ENCODE measurements at places on chromosomes 7 and 10. TPM values are rescaled to one million over a fixed set of nuclear protein-coding genes. Genes with fewer than 3 reads are reported as not detected.

DPYSL4 gene
- total RNA-seq = 0.26 TPM

CRHR2 gene
- total RNA-seq = not detected

DNA sequence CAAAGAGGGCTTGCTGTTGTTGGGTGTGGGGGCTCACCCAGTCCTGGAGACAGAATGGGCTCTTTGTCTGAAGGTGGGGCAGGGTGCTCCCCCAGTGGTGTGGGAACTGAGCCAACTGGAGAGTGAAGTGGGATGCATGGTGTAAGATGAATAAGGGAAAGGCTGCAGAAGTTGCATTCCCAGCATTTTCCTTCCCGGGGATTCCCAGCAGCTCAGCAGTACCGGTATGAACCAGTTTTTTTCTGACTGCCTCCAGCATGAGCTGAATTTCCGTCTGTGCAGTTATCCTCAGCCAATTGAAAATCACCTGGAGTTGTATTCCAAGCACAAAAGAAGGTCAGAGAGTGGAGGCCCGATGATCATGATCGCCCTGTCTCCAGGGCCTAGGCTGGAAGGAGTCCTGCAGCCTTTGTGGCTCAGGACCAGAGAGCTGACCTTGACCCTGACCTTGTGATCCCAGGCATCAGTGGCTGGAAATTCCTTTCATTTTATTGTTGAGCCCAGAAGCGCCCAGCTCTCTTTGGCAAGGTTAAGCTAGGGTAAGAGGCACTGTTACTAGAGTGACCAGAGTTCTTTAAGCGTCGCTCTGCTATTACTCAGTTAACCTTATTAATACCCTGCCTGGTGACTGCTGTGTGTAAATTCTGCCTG is 33.4 kb downstream of the OGDH start:
- no peak overlapping the region for H3K4me3 ChIP-seq
- peak; percentile 93 for DNase-seq
- H3K27ac ChIP-seq = peak overlapping the region; percentile 94
- H3K36me3 ChIP-seq = peaks cover 1% of the 10 kb centered on the region
- peaks cover 26% of the 10 kb centered on the region for H3K4me1 ChIP-seq
- H3K27me3 ChIP-seq = no peaks in the 10 kb centered on the region

PSPH gene
- total RNA-seq = 74.3 TPM

TUBB8 gene
- not detected for total RNA-seq

- no peak for DNase-seq
- no peaks in the 10 kb centered on the region for H3K36me3 ChIP-seq
- no peak overlapping the region for H3K27ac ChIP-seq
- H3K27me3 ChIP-seq = peaks cover 12% of the 10 kb centered on the region
- no peak overlapping the region for H3K4me3 ChIP-seq
These were observed 20.3 kb downstream of the GPRIN2 start for GRCh38 chr10:46536171-46536570.

DNA sequence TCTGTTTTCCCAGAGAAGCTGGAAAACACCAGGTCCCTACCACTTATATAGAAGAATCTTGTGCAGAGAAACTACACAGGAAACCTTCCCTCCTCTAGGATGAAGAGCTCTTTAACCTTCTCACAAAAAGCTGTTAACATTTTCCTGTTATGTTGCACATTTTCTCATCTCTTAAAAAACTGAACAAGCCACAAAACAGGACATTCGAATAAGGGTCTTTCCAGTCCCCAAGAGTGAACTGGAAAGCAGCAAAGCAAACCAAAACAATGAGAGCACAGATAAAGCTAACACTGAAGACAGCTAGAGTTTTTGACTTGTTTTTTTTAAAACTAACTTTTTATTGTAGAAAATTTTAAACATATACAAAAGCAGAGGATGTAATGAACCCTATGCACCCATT is 82.7 kb downstream of the RNF216 start:
- no peaks in the 10 kb centered on the region for H3K27me3 ChIP-seq
- no peak overlapping the region for H3K4me3 ChIP-seq
- no peak overlapping the region for H3K27ac ChIP-seq
- H3K36me3 ChIP-seq = peaks cover 3% of the 10 kb centered on the region

- H3K27ac ChIP-seq = no peak overlapping the region
- H3K4me1 ChIP-seq = no peaks in the 10 kb centered on the region
- DNase-seq = no peak
- H3K36me3 ChIP-seq = no peaks in the 10 kb centered on the region
- H3K27me3 ChIP-seq = peaks cover 7% of the 10 kb centered on the region
These were observed 41.7 kb upstream of the OPALIN start for GRCh38 chr10:96400465-96400864.

GRCh38 chr10:4742217-4742616 is 83.8 kb upstream of the AKR1E2 start:
- no peaks in the 10 kb centered on the region for H3K4me1 ChIP-seq
- no peaks in the 10 kb centered on the region for H3K27me3 ChIP-seq
- no peak overlapping the region for H3K4me3 ChIP-seq
- DNase-seq = no peak
- no peaks in the 10 kb centered on the region for H3K36me3 ChIP-seq

DNA sequence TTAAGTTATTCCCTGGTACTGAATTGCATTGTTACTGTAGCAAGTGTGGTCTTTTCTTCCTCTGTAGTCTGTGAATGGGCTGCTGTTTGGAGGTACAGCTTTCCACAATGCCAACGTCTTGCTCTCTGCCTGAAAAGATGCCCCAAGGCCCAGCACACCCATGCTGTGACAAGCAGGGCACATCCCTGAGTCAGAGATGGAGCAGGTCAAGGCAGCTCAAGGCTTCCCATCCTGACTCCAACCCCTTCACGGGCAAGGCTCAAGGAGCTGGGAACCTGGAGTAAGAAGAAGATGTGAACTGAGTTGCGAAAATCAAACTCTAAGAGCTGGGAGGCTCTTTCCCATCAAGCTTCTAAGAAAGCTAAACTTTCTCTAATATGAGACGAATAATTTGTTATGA is 27.2 kb downstream of the SVIL start:
- H3K27me3 ChIP-seq = no peaks in the 10 kb centered on the region
- no peaks in the 10 kb centered on the region for H3K36me3 ChIP-seq
- no peaks in the 10 kb centered on the region for H3K4me1 ChIP-seq
- H3K4me3 ChIP-seq = no peak overlapping the region
- DNase-seq = no peak

DNA sequence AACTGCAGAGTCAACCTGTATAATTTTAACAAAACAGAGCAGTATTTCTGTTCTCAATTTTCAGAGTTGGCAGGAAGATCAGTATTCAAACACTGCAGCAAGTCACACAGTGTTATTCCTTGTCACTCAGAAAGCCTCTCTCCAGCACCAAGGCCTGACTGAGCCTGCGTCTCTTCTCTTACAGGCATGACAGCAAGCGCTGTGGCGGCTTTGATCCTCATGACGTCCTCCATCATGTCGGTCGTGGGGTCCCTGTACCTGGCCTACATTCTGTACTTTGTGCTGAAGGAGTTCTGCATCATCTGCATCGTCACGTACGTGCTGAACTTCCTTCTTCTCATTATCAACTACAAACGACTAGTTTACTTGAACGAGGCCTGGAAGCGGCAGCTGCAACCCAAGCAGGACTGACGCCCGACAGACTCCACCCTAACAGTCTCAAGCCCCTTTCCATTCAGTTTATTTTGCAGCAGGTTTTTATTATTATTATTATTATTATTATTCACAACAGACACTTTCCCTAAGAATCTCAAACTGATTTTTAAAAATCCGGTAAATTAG is 28.0 kb downstream of the GUSB start:
- no peak overlapping the region for H3K4me3 ChIP-seq
- no peak for DNase-seq
- no peaks in the 10 kb centered on the region for H3K4me1 ChIP-seq

CYP2E1 gene
- total RNA-seq = 0.50 TPM

DNA sequence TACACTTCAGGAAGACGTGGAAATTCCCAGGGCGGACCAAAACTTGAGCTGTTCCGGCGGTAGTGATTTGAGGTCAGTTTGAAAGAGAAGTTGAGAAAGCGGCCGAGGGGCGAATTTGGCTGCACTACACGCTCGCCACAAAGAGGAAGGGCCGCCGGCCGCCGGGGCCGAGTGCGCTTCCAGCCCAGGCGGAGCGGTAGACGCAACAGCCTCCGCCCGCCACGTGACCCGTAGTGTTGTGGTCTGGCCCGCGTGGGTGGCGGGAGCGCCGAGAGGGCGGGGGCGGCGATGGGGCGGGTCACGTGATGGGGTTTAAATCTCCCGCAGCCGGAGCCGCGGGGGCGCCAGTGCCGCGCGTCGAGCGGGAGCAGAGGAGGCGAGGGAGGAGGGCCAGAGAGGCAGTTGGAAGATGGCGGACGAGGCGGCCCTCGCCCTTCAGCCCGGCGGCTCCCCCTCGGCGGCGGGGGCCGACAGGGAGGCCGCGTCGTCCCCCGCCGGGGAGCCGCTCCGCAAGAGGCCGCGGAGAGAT is at the start of gene SIRT1:
Gene SIRT1 (plus strand): TSS at position 344 of the 529 bp plus-strand sequence. CDS start 66 bp downstream, at position 410.
- peaks cover 3% of the 10 kb centered on the region for H3K36me3 ChIP-seq
- no peaks in the 10 kb centered on the region for H3K27me3 ChIP-seq
- H3K4me1 ChIP-seq = peaks cover 2% of the 10 kb centered on the region
- peak within 1 kb of the TSS; percentile 52 for H3K27ac ChIP-seq

- peaks cover 2% of the 10 kb centered on the region for H3K4me1 ChIP-seq
- H3K27me3 ChIP-seq = no peaks in the 10 kb centered on the region
- no peaks in the 10 kb centered on the region for H3K36me3 ChIP-seq
- no peak overlapping the region for H3K4me3 ChIP-seq
These were observed 6.0 kb downstream of the MEOX2 start for GRCh38 chr7:15680446-15680845.

GRCh38 chr7:2154121-2154520 is 78.6 kb downstream of the MAD1L1 start:
- H3K36me3 ChIP-seq = no peaks in the 10 kb centered on the region
- no peak overlapping the region for H3K4me3 ChIP-seq
- DNase-seq = no peak
- H3K4me1 ChIP-seq = peaks cover 11% of the 10 kb centered on the region
- H3K27ac ChIP-seq = no peak overlapping the region

DNA sequence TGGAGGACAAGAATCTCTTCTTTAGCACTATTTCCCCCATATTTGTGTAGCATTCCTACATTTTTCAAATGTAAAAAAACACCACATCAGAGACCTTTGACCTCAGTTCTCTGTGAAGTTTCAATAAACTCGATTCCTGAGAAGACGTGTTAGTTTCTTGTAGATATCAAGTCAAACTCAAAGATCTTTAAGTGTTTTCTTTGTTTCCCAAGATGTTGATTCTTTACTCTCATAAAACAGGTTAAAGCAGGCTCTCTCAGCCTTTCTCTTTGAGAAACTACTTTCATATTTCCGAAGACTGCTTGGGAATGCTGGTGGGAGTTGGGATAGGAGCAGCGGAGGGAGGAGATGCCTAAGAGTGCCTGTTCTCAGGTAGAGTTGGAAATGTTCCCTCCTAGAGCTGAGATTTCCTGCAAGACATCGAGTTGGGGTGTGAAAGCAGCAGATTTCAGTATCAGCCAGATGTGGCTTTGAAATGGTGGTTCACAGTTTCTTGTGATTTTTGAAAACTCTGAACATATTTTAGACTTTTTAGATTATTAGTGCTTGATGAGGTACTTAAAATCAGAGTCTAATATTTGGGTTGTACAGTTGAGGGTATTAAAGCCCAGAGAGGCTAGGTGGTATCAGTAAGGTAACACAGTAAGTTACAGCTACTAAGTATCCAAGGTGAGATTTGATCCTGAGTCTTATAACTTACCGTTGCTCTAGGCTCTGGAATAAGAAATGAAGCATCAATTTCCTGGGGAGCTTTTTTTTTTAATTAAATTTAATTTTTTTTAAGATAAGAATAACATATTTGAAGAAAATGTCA is 13.9 kb downstream of the ADK start:
- no peaks in the 10 kb centered on the region for H3K36me3 ChIP-seq
- DNase-seq = peak; percentile 18
- no peaks in the 10 kb centered on the region for H3K27me3 ChIP-seq
- H3K4me3 ChIP-seq = peak overlapping the region; percentile 16

- no peak for DNase-seq
- no peaks in the 10 kb centered on the region for H3K36me3 ChIP-seq
- no peak overlapping the region for H3K4me3 ChIP-seq
- no peak overlapping the region for H3K27ac ChIP-seq
- H3K4me1 ChIP-seq = peaks cover 2% of the 10 kb centered on the region
- no peaks in the 10 kb centered on the region for H3K27me3 ChIP-seq
These were observed 8.4 kb upstream of the BMPR1A start for GRCh38 chr10:86747796-86748581.

- H3K27me3 ChIP-seq = peaks cover 41% of the 10 kb centered on the region
- peak within 1 kb of the TSS; percentile 32 for H3K4me3 ChIP-seq
- H3K36me3 ChIP-seq = no peaks in the 10 kb centered on the region
- H3K27ac ChIP-seq = no peak within 1 kb of the TSS
These were observed at the start of gene WDR86 for GRCh38 chr7:151409667-151410404. Gene WDR86 (minus strand): TSS chr7:151410038. CDS start chr7:151409589, 449 bp downstream.

CLRN3 gene
- not detected for total RNA-seq

DNA sequence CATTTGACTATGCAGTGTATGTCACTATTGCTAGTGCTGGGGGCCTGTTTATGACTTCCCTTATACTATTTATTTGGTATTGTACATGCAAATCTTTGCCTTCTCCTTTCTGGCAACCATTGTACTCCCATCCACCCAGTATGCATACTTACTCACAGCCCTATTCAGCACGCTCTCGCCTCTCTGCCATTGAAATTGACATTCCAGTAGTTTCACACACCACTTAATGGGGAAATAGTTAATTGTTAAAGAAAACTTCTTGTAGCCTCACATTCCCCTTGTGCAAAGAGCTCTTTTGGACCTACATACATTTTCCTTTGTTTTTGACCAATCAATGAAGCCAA is 9.9 kb downstream of the CLDN12 start:
- H3K4me1 ChIP-seq = no peaks in the 10 kb centered on the region
- no peak for DNase-seq
- no peak overlapping the region for H3K27ac ChIP-seq
- no peaks in the 10 kb centered on the region for H3K27me3 ChIP-seq
- H3K4me3 ChIP-seq = no peak overlapping the region
- peaks cover 9% of the 10 kb centered on the region for H3K36me3 ChIP-seq

GRCh38 chr10:71127104-71127503 is 85.3 kb upstream of the UNC5B start:
- no peak overlapping the region for H3K4me3 ChIP-seq
- H3K4me1 ChIP-seq = no peaks in the 10 kb centered on the region
- peaks cover 7% of the 10 kb centered on the region for H3K27me3 ChIP-seq
- no peaks in the 10 kb centered on the region for H3K36me3 ChIP-seq
- no peak overlapping the region for H3K27ac ChIP-seq

DNA sequence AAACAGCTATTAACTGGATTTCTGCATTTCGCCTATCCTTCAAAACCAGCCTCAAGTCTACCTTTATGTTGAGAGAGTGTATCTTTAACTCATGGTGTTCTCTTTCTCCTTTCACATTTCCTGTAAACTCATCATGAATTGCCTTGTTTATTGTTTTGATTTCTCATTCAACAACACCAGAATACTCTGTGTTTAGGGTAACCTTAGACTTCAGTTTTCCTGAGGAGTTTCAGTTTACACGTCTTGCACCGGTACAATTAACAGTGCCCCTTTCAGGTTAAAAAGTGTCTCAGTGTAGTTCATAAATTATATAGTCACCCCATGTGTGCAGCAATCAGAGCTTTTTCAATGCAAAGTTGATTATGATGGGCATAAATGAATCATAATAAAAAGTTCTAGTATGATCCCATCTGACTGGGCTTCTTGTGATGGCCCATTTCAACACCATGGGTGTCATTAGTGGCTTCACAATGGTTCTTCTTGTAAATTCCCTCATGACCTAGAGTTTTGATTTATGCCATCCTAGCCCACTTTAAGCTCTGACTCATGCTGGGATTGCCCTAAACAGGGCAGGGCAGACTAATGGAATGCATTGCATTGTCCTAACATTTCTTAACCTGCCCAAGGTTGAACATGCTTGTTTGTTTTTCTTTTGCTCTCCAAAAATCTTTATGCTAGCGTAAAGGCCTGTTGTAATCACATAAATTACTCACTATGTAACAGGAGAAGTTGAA is 22.0 kb downstream of the ITGB8 start:
- no peaks in the 10 kb centered on the region for H3K27me3 ChIP-seq
- DNase-seq = peak; percentile 76
- no peaks in the 10 kb centered on the region for H3K4me1 ChIP-seq
- H3K27ac ChIP-seq = no peak overlapping the region

CFAP46 gene
- total RNA-seq = 0.66 TPM

CYP2C9 gene
- total RNA-seq = not detected

NPC1L1 gene
- total RNA-seq = under 0.01 TPM

PTF1A gene
- total RNA-seq = not detected

All from fibroblast of lung (primary cell).